Upper lobe of right lung (tissue), 1 donor: ENCODE measurements at places on chromosomes 1 and 21.

DNA sequence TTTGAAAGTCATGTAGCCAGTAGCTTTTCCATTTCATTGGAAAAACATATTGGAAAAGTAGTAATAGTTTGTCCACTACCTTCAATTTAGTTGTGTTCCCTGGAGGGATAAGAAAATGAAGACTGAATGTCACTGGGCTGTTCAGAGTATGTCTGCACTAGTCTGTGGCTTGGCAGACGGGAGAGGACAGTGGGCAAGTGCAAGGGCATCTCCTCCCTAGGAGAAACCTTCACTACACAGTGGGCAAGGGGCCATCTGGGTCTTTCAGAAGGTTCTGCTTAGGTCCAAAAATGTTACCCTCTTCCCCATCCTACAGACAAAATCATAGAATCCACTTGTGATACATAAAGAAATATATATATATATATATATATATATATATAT is 118.1 kb downstream of the C1orf21 start:
- no peak for DNase-seq

DNA sequence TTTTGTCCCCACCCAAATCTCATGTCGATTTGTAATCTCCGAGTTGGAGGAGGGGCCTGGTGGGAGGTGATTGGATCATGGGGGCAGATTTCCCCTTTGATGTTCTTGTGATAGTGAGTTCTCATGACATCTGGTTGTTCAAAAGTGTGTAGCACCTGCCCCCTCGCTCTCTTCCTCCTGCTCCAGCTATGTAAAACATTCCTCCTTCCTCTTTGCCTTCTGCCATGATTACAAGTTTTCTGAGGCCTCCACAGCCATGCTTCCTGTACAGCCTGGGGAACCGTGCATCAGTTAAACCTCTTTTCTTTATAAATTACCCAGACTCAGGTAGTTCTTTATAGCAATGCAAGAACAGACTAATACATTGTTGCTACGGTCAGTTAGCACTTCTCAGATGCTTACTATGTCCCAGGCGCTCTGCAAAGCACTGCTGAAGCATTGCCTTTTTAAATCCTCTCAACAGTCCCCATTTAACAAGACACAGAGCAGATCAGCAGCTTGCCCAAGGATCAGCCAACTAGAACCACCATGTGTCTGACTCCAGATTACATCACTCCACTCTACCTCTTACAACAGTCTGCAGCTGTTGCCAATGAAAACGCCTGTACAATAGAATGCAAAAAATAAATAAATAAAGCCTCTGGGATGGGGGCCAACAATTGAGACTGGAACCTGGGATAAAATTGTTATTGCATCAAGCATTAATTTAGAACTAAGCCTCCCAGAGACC is 52.4 kb upstream of the USP1 start:
- no peak for DNase-seq

DNA sequence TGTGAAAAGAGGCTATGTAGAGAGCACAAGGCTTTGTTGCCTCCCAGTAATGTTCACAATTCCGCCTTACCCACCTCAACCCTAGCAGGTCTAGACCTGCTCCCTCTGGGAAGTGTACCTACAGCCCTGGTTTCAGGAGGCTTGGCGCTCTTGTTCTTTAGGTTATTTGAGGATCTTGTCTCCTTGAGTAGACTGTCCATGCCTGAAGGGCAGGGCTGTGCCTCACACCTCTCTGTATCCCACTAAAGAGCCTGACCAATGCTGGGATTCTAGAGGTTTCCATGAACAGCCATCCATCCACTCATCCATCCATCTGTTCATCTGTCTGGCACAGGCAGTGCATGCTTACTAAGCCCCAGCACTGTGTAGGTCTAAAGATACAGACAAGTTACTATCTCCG is 1.0 kb downstream of the RAB7B start:
- DNase-seq, result no peak

DNA sequence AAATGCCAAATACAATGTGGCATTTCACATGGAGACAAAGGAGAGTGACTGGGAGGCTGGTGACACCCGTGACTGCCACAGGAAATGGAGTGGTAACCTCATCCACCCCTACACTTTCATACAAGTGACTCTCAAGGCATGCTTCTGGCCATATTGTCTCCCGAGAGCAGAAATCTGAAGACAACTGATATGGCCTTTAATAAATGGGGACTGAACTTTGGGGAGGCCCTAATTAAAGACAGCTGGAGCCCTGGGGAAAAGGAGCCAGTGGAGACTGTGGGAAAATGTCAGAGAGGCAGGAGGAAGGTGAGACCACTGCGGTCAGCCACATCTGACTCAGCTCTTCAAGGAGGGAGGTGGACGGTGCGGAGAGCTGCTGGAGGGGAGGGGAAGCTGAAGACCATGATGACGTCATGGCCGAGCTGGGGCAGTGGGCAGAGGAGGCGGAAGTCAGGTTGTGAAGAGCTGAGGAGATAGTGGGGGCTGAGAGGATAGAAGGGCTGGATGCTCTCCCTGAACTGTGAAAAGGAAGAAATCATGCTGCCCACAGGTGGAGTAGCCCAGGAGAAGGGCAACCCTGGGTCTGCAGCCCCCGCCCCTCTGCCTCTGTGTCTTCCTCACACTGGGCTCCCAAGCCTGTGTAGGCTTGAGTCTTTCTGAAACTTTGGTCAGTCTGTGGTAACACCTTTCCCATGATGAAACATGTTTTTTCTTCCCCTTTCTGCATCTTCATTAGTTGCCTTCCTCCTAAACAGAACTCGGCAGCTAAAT is 14.0 kb upstream of the NCF2 start:
- peak; percentile 81 for DNase-seq

DNA sequence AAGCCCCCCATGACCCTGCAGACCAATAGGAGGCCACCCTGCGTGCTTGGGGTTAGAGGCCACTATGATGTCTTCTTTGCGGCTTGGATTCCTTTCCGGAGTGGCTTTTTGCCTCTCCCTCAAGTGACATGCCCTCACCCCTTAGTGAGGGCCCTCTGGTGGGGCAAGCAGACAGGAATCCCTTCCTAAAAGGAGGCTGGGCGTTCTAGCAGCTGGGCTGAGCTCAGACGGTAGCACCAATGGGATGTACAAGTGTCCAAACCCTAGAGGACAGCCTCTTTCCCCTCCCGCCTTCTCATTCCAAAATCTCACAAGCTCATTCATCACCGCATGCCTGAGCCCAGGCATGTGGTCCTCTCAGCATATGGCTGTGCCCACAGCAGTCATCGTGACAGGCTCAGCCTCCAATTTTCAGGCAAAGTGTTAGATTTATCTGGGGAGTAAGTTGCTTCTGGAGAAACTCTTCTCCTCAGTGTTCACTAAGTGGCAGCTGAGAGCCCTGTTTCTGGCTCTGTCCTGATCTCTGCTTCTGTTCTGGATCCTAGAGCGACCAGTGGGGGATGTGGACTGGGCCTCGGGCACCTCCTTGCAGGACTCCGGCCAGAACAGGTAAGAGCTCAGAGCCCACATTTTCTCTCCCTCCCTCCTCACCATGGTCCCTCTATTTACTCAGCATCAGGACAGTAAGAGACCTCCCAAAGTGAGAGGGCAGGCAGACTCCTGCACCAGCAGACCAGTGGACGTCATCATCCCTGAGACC is 4.8 kb downstream of the KIAA1614 start:
- peak; percentile 44 for DNase-seq

DNA sequence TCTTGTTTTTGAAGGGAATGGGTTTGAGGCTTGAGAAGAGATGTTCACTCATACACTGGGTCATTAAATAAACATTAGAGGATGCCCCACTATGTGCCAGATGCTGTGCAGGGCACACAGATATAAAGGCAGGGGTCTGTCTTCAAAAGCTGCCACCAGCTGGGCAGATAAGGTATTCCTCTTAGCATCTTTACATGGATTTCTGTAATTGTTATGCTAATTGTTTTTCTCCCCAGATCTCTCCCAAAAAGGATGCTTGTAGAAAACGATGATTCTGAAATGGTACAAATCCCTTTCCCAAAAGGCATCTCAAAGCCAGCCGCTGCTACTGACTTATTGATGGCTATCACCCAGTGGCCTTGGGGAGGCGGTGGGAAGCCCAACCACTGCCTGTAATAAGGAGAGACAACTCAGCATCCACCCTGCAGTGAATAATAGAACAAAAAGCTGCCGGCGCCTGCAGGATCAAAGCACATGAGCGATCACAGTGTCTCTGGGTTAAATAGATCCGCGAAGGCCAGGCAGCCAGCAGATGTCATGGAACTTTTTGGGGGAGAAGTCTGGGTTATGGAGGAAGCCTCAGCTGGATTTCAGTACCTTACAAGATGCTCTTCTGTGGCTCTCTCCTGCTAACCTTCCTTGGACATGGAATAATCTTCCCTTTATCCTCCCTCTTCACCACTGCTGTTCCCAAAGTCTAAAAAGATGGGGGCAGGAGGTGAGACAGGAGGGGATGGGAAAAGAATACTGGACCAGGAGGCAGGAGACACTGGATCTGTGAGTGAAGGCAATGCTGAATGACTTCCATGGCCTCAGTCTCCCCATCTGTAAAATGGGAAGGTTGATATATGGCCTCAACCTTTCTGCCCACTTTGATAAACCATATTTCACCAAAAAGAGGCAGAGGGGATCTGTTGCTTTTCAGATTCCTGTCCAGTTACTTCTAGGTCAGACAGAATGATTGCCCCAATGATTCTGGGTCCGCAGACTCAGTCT is 54.8 kb upstream of the CD34 start:
- no peak for DNase-seq

GRCh38 chr1:187921426-187921825 is 1092.7 kb downstream of the PLA2G4A start:
- DNase-seq, result no peak
